ENCODE measurements at places on chromosomes 5 and 9. TPM values are rescaled to one million over a fixed set of nuclear protein-coding genes. Genes with fewer than 3 reads are reported as not detected.

DNA sequence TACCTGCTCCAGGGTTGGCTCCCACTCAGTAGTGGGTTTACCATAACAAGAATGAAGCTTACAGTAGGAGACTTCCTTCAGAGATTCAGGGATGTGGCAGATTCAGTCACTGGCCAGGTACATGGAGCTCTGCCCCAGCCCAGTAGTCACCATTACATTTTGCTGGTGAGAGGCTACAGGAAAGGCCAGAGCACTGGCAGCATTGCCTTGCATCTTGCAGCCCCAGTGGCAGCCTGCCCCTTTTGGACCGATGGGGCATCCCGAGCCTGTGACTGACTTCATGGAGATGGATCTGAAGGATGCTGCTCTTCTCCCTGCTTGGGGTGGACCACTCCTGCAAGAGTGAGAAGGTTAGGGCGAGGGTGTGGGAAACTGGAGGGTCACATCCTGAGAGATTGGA lies 16.8 kb downstream of the TAS2R1 start:
- no peaks in the 10 kb centered on the region for H3K36me3 ChIP-seq
- no peak overlapping the region for H3K27ac ChIP-seq
- H3K27me3 ChIP-seq: no peaks in the 10 kb centered on the region
- H3K4me3 ChIP-seq: no peak overlapping the region
- H3K4me1 ChIP-seq: no peaks in the 10 kb centered on the region

DNA sequence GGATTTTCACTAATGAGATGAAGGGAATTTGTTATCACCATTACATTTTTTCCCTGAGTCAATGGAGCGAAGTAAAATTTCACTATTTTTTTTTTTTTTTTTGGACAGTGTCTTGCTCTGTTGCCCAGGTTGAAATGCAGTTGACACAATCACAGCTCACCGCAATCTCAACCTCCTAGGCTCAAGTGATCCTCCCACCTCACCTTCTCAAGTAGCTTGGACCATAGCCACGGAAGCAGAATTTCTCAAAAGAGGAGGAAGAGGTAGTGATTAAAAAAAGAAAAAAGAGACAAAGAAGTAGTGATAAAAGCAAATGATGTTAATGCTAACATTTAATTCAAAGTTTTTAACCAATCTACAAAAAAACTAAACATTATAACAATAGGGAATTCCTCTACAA lies 29.8 kb downstream of the ELP1 start:
- H3K4me1 ChIP-seq: no peaks in the 10 kb centered on the region
- no peak for DNase-seq
- no peaks in the 10 kb centered on the region for H3K27me3 ChIP-seq
- H3K36me3 ChIP-seq: peaks cover 79% of the 10 kb centered on the region
- H3K4me3 ChIP-seq: no peak overlapping the region
- no peak overlapping the region for H3K27ac ChIP-seq

DNA sequence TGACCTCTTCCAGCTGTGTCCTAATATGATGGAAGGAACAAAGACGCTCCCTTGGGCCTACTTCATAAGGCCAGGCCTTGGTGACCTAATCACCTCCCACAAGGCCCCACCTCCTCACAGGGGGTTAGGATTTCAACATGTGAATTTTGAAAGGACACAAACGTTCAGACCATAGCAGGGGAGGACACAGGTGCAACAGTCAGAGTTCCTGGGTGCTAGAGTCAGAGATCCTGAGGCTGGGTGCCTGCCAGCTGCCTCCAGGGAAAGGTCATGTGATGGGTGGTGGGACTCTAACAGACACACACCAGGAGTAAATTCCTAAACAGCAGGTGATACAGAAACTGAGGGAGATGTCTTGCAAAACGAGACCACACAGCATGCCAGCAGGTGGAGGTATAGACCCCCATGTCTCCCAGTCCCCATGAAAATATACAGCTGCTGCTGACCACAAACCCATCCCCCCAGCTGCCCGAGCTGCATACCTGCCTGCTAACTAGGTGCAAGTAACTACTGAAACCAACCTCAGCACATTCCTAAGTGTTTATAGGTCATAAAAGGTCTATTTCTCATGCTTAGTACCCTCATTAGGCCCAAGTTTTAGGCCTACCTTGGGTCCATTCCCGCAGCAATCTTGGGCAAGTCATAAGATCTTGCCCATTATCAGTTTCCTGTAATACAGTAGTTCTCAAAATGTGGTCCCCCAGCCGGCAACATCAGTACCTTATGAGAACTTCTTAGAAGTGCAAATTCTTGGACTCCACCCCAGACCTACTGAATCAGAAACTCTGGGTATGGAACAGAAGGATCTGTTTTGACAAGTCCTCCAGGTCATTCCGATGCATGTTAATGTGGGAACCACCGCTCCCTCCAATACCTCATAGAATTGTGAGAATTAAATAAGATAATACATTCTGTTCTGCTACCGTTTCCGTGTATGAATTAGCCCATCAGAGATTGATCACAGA lies 245.3 kb downstream of the ENC1 start:
- H3K4me3 ChIP-seq: no peak overlapping the region
- DNase-seq: no peak
- no peaks in the 10 kb centered on the region for H3K4me1 ChIP-seq
- no peak overlapping the region for H3K27ac ChIP-seq

The OBP2B gene
- total RNA-seq: not detected
